Fibroblast of skin of scalp (primary cell): ENCODE measurements at places on chromosomes 4 and X.

GRCh38 chr4:16070203-16070602 is 13.6 kb downstream of the PROM1 start:
- DNase-seq: no peak

GRCh38 chr4:102343964-102344519 is 1.2 kb downstream of the SLC39A8 start:
- DNase-seq: no peak

GRCh38 chr4:98516042-98516440 is 142.4 kb downstream of the TSPAN5 start:
- peak; percentile 80 for DNase-seq

- no peak for DNase-seq
These were observed 21.5 kb downstream of the FRMPD3 start for GRCh38 chrX:107470971-107471370.

DNA sequence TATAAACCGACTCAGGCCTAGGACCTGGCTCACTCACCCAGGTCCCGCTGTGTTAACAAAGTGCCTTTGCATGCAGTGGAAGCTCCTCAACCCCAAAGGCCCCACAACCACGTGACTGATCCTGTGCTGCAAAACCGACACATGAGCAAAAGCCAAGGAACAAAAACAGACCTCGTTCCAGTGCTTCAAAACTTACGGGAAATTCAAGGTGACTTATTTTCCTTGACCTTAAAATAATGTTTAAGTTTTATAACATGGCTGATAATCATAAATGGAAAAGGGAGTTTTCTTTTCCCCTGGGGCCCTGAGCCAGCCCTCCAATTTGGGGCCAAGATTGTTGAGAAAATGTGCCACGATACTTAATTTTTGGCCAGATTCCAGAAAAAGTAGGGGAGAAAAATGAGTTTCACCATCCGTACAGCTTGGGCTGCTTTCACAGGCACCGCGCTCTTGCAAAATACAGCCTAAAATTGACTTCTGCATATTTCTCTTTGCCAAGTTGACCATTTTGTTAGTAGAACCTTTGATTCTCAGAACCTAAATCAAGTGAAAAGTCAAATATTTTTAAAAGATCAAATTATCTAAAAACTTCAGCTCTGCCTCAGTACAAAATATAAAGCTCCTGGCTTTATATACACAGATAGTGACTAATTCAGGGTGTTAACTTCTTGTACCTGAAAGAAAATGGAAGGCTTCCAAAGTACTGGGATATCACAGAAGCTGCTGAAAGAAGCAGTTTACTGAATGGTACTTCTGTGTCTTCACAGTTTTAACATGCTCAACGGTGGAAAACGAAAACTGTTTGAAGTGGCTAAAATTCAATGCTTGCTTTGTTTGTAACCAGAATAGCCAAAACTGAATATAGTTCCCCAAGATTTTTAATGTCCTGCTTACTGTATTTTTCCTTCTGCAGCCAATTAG is 93.8 kb downstream of the APBB2 start:
- DNase-seq: no peak

DNA sequence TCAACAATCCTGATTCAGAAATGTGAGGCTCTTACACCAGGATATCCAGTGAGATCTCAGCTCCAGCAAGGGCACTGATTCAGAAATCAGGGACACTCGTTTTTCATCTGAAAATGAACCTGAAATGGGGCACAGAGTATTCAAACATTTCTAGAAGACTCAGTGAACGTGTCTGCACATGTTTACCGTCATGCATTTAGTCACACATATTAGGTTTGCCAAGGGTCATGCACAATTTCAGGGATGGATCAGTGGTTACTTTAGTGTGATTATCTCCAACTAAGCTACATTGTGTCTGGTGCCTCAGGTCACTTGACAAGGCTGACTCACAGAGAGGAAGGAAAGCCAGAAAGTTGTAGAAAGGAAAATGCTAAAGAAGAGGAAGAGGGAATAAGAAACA is 33.6 kb upstream of the SPANXN2 start:
- no peak for DNase-seq

DNA sequence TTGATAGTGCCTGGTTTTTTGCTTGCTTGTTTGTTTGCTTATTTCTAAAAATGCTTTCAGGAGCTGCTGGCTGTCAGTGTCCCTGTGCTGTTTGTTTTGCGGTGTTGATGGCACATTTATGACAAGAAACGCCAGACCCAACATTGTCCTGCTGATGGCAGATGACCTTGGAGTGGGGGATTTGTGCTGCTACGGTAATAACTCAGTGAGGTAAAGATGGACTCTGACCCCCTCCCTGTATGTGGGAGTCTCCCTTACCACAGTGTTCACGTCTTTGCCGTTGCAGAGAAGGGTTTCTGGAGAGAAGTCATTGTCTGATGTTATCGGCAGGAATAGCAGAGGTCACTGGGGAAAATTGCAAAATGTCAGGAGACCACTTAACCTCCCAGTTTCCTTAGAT is at the start of gene ARSH:
Gene ARSH (plus strand): TSS at position 52 of the 400 bp plus-strand sequence. CDS start 67 bp downstream, at position 119.
- DNase-seq: no peak

DNA sequence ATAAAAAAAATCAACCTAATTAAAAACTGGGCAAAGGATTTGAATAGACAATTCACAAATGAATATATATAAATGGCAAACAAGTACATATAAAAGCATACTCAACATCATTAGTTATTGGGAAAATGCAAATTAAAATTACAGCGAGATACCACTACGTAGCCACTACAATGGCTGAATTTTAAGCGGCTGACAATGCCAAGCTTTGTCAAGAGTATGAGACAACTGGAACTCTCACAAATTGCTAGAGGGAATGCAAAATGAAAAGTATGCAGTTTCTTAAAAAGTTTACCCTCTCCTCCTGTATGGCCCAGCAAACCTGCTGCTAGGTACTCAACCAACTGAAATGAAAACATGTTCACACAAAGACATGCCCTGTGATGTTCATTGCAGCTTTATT is 34.8 kb downstream of the ZFP42 start:
- DNase-seq: no peak

DNA sequence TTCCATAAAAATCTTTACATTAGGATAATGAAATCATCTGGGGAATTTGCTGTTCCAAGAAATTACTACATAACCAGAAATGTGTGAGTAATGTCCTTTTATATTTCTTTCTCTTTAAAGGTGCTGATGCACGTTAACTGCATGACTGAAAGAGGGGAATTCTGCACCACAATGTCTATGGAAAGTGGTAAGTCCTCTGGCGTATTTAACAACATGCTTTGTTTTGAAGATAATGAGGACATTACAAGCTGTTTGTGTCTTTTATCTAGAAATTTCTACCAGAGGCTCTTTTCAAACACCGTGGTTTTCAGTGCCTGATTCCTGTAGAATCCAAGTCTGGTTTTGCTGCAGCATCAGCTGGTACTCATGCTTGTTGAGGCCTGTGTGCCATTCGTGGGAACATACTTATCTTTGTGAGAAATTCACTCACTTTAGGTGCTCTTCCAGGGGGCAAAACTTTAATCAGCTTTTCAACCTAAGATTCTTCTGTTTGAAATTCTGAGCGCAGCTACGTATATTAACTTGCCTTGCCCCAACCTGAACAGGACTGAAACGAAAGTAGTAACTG is 257.2 kb downstream of the PDHA2 start:
- DNase-seq: peak; percentile 1

DNA sequence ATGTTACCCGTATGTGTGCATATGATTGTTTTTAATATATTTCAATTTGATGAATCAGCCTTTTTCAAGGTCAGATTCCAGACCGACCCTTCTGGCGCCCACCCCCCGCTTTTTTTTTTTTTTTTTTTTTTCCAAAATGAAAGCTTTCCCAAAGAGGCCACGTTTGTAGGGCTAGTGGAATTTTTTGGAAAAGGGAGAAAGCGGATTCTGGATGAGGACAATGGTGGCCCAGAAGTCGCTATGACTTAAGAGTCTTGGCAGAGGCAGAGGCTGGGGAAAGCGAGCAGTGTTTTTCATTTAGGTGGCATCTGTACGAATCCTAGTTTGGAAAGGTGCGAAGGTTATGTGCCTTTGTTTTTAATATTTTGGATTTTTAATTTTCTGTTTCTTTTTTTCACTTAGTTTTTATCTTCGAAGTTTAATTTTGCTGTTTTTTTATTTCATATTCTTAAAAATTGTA is 14.6 kb downstream of the NDUFB11 start:
- DNase-seq: no peak

- DNase-seq: peak; percentile 33
These were observed 55.1 kb downstream of the RAB40A start for GRCh38 chrX:103464072-103464773.

GRCh38 chr4:3010577-3010976 is 47.2 kb downstream of the GRK4 start:
- no peak for DNase-seq

DNA sequence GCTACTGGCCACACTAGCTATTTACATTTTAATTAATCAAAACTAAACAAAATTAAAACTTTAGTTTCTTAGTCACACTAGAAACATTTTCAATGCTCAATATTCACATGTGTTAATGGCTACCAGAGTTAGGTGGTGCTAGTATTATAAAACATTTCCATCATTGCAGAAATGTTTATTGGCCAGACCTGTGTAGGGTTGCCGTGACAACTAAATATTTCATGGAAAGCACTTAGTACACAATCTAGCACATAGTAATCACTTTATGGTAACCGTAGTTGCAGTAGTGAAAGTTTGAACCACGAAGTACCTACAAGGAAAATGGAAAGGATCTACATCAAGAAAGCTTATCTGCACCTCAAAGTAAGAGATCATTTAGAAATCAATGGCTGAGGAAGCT is 95.9 kb downstream of the HS6ST2 start:
- DNase-seq: no peak

DNA sequence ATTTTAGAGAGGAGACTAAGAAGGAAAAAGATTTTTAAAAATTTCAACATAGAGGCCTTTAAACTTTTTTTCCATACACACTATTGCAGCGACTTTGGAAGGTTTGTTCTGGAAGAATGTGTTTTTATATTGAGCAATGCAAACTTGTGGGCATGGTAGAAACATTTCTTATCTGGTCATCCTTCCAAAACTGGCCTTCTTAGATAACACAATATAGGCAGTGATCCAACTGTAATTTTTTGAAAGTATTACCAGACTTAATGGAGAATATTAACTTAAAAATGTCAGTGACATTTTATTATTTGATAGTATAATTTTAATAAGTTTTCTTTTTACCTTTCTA is 25.6 kb downstream of the FHDC1 start:
- DNase-seq: no peak
